Activated CD4-positive, alpha-beta T cell treated with anti-CD3 and anti-CD28 coated beads for 4 hours (primary cell): ENCODE measurements at places on chromosomes 7 and 10.

GRCh38 chr7:149790146-149790548 lies 16.8 kb upstream of the ZNF467 start:
- no peak for DNase-seq

DNA sequence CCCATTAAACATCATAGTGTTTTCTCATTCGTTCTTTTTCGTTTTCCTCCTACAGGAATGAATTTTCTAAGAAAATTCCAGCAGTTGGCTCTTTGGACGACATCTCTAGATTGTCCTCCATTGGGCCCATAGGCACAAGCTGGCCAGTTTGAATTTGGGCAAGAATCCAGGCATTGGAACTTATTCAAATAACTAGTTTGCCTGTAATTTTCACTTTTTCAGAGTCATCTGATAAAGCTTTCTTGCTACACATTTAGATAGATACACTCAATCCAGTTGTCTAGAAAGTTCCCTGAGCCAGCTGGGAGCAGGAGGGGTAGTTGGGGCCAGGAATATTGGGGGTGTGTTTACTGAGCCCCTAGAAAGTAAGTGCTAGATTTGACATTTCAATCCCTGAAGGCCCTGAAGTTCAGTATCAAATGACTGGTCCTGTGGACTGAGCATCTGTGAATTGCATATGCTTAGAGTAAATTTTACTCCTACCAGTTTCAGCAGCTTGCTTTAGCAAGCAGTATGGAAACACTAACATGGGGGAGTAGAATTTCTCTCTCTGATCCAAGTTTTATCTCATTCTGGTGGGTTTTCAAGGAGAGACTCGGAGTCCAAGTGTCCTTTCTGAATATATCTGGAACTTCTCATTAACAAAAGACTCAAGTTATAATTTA lies 5.2 kb downstream of the EGFR start:
- no peak for DNase-seq

- DNase-seq = no peak
Measured at GRCh38 chr7:90111-91063, 102.0 kb upstream of the FAM20C start.

DNA sequence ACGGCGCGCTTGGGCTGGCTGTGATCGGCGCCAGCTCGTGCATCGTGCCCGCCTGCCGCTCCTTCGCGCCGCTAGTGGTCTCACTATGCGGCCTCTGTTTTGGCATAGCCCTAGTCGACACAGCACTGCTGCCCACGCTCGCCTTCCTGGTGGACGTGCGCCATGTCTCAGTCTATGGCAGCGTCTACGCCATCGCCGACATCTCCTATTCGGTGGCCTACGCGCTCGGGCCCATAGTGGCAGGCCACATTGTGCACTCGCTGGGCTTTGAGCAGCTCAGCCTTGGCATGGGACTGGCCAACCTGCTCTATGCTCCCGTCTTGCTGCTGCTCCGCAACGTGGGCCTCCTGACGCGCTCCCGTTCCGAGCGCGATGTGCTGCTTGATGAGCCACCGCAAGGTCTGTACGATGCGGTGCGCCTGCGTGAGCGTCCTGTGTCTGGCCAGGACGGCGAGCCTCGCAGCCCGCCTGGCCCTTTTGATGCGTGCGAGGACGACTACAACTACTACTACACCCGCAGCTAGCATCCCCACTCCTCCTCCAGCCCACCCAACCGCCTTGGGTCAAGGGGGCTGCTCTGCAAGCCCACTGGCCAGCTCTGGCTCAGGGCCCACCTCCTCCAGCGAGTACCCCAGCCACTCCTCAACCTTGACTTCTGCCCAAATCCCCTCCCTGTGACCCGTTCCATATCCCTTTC lies 1.9 kb downstream of the SLC18A3 start:
- DNase-seq = no peak

- DNase-seq = no peak
Measured at GRCh38 chr10:98296524-98296923, 28.5 kb upstream of the LOXL4 start.

- no peak for DNase-seq
Measured at GRCh38 chr7:64878684-64879083, 24.4 kb upstream of the ZNF273 start.

- DNase-seq = no peak
Measured at GRCh38 chr10:89923661-89924060, 222.3 kb downstream of the KIF20B start.

DNA sequence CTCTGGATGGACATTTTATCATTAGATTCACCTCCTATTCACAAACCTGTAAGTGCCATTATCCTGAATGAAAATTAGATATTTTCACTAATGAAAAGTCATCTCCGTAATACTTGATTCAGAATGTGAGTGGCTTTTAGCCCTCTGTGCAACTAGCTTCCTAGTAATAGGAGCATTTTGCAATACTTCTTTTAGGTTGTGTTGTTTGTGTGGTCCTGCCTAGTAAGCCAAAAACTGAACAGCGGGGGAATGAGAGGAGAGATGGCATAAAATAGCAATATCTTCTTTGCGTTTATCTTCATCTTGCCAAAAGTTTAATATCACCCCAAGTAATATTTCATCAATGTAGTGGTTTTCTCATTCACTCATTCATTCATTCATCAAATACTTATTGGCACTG lies 507.5 kb upstream of the CELF2 start:
- DNase-seq = no peak

- DNase-seq = no peak
Measured at GRCh38 chr10:112783351-112784021, 166.6 kb upstream of the TCF7L2 start.

DNA sequence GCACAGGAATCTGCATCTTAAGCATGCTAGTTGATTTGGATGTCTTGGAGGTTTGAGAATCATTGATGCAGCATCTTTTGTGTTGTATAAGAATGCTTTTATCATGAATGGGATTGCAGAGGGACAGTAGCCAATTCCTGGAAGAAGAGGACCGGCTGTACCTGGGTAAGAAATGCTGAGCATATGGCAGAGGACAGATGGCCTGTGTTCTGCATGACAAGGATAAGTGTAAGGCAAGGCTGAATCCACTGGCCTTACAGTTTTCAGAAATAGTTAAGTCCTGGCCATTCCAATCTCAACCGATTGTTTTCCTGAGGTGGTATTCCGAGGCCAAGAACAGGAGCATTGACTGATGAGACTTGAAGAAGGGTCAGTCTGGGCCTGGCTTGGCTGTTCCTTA lies 24.4 kb upstream of the KBTBD2 start:
- no peak for DNase-seq

DNA sequence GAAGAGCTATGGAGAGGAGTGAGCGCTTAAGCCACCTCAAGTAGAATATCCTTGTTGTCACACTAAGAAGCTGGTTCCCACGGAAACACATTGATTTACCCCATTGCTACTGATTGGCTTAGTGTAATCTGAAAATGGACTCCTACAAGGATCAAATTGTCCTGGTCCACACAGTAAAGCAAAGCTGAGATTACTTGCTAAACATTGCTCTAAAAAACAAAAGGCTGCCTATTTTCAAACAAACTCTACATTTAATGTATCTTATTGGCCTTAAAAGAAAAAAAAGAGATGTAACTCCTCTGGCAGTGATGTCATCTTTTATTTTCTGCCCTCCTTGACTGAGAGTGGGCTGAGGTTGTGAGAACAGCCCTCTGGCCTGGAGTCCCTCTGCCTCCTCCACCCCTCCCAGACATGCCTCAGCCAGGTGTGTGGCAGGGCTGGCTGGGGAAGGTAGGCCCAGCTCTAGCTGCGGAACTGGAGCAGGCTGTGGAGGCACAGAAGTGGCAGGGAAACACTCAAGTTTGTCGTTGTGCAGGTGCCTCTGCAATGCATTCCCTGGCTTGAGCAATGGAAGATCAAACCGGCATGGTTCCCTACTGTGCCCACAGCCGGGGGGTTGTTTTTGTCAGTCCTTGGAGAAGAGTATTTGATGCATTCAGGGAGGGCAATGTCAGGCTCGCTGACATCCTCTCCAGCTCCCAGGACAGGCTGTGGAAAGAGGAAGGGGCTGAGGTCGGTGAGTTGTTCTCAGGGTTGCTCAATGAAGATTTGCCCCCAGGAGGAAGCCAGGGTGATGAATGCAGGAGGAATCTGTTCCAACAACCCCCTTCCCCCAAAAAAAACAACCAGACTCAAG lies 9.1 kb downstream of the KLF6 start:
- DNase-seq = no peak

DNA sequence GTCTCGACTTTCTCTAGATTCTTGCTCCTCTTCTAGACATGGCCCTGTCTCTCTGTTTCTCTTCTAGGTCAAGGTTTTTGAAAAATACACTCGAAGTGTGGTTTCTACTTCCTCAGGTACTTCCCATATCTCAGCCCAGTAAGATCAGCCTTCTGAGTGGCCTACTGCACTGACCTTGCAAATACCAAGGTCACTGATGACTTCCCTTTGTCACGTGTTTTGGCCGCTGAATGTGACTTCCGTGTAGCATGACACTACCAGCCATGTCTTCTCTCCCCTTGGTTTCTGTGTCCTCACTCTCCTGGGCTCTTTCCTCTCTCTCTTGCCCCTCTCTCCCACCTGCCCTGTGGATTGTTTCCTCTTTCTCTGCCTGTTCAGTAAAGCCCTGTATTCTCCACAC lies 7.9 kb upstream of the WIPF3 start:
- DNase-seq = no peak

GRCh38 chr10:36412942-36413341 lies 712.5 kb upstream of the ANKRD30A start:
- no peak for DNase-seq

DNA sequence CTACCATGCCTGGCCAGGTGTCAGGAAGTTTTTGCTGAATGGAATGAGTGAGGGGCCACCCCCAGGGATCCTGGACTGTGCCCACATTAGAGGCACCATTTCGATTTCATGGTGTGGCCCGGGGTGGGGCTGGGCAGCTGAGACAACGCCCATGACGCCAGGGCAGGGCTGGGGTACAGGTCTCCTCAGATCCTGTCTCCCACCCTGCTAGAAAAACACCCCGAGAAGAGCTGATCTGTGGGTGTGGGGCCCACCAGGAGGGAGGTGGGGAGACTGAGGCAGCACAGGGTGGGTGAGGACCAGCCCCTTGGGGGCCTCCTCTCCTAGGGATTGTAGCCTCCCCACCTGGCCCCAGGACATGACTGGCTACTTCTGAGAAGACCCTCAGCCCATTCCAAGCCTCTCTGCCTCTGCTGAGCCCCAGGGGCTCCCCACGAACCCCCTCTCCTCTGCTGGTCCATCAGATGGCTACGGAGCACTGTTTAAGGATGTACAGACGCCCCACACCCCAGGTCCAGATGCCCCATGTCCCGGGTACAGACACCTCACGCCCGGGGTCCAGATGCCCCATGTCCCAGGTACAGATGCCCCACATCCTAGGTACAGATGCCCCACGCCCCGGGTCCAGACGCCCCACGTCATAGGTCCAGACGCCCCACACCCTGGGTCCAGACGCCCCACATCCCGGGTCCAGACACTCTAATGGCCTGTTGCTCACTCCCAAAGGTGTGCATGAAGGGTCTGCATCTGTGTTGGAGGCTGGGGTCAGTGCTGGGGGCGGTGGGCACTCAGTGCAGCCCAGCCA lies 99.4 kb downstream of the MICALL2 start:
- DNase-seq = no peak

DNA sequence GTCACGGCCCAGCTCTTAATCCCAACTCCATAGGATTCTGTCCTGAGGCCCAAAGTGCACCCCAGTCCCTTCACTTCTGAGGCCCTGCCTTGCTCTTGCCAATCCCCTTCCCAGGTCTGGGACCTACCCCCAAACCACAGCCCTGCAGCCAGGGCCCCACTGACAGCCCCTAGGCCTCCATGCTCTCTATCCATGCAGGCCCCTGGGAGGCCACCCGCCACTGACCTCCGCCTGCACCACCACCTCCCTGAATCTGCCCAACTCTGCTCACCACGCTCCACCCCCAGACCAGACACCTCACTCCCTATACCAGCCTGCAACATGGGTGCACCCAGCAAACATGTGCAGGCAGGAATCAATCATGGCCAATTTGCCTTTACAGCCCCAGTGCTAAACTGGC lies 10.2 kb downstream of the SLIT1 start:
- no peak for DNase-seq

GRCh38 chr10:3978174-3978573 lies 193.2 kb upstream of the KLF6 start:
- no peak for DNase-seq

GRCh38 chr10:15346440-15347141 lies 24.5 kb downstream of the FAM171A1 start:
- DNase-seq = no peak

- no peak for DNase-seq
Measured at GRCh38 chr10:33235251-33235884, 99.1 kb downstream of the NRP1 start.

DNA sequence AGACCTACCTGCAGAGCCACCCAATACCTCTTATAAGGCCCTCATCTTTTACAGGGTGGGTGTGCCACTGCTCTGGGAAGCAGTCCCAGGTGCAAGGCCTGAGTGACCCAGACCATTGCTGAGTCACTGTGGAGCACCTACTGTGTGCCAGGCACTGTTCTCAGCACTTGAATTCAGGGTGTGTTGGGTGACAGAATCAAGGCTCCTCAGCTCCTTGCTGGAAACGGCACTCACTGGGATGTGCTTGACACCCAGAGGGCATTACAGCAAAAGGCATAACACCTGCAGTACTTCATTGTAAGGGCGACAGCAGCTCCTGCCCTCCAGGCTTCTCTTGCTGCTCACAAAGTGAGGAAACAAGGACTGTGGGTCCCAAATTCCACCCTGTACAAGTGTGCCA lies 7.1 kb downstream of the CAMK2B start:
- DNase-seq = no peak

DNA sequence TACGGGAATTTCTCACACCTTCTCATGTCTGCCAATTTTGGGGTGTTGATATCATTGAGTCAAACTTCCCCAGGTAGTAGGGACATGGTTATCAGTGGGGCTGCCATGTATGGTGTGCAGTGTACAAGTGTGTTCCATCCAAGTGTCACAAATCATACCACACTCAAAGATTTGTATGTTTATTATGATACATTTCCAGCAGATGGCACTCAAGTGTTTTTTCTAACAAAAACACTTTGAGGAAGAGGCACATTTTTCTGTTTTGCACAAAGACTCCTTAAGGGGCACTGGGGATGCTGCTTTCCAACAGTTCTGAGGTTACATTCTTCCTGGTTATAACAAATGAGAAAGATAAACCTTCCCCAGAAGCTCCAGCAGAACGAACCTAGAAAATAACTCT lies 414.5 kb downstream of the REEP3 start:
- no peak for DNase-seq

GRCh38 chr7:156764016-156764669 lies 123.6 kb downstream of the RNF32 start:
- no peak for DNase-seq

- no peak for DNase-seq
Measured at GRCh38 chr7:133423618-133424017, 170.7 kb downstream of the EXOC4 start.

DNA sequence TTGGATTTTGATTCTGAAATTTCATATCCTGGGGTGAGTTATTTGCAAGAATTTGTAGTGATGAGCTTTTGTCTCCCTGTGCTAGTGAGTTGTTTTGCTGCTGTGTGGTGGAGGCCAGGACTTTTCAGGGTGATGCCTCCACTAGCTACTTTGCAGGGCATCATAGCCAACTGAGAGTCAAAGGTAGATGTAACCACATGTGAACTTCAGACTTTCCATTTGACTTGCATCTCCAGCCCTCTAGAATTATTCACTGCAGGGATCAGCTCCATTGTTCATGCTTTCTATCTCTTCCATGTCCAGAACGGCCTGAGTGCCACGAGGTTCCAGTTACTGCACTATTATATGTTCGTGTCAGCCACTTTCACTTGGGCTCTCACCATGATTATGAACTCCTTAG lies 534.3 kb downstream of the GRM8 start:
- DNase-seq = no peak

GRCh38 chr10:71555724-71556119 lies 159.0 kb downstream of the CDH23 start:
- DNase-seq = no peak
